Cerebellar cortex (tissue), 1 donor: ENCODE measurements at places on chromosomes 16 and 17.

DNA sequence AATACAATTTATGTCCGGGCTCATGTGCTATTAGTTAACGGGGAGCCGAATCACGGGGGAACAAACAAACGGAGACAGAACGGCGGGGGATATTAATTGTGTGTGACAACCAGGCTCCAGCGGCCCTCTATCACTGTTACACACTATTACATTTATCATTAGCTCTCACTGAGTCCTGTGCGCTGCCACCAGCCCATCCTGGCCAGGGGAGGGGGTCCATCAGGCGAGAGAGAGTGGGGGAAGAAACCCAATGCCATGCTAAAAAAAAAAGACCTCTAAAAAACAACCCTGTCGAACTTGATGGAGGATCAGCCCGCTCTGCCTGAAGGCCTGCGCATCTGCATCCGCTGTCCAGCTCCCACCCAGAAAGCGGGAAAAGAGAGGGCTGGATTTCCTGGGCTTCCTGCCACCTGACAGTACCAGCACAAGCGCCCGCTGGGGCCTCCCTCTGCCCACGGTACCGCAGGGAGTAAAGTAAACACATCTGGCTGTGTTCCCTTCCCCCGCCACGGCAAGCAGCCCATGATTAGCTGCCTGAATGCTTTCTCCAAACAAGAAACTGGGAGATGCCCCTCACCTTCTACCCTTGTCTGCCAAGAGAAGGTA, 41.7 kb downstream of the PIPOX start:
- no peak for DNase-seq

DNA sequence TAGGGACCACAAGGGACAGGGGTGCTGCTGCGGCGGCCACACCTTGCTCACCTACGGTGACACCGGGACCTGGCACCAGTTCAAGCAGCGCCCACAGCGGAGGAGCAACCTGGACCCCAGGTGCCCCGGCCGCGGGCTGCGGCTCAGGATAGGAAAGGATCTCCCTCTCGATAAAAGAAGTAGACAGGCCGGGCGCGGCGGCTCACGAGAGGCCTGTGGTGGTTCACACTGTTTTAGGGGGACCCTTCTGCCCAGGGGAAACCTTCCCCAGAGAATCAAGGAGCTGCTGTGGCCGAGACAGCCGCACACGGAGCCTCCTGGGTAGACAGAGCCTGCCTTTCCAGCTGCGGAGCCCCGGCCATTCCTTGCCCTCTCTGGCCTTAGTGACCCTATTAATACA, 17.9 kb upstream of the ATP2A3 start:
- no peak for DNase-seq

GRCh38 chr16:87951552-87952538, 611 bp downstream of the BANP start:
- DNase-seq: no peak

- no peak for DNase-seq
These were observed 92.3 kb upstream of the FAM20A start for GRCh38 chr17:68693466-68693865.

DNA sequence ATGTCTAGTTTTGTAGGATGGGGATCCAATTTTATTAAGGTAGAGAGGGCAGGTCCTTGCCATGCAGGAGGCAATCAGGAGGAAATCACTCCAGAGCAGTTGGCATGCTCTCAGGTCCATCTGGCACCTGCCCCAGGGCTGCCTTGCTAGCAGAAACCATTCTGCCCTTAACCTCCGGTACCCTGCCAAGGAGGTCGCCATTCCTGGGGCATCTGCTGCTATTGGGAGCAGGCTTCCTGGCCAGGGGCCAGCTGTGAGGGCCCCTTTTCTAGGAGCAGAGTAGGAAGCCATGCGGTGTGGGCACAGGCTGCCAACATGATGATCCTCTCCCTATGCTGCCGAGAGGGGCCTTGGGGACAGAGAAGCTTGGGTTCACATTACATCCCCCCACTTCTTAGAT, 47.6 kb upstream of the MGAT5B start:
- DNase-seq: peak; percentile 78

- no peak for DNase-seq
These were observed 39.0 kb downstream of the ZNF423 start for GRCh38 chr16:49816875-49817274.

DNA sequence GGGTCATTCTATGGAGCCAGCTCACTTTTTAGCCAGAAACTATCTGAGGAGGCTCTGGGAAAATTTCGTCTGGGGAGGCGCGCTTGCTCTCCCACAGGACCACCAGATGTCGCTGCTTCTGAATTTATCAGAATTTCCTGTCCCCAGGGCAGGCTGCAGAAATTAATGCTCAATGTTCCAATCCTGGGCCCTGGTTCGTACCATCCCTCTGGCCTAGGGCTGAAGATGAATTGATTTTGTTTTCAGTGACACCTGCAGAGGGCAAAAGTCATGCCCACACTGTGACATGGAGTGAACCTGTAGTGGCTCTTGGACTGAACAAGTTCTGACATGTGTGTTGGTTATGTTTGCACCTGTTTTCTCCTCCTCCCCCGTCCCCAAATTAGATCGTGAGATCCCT, 482.6 kb downstream of the NPIPA7 start:
- DNase-seq: peak; percentile 10

DNA sequence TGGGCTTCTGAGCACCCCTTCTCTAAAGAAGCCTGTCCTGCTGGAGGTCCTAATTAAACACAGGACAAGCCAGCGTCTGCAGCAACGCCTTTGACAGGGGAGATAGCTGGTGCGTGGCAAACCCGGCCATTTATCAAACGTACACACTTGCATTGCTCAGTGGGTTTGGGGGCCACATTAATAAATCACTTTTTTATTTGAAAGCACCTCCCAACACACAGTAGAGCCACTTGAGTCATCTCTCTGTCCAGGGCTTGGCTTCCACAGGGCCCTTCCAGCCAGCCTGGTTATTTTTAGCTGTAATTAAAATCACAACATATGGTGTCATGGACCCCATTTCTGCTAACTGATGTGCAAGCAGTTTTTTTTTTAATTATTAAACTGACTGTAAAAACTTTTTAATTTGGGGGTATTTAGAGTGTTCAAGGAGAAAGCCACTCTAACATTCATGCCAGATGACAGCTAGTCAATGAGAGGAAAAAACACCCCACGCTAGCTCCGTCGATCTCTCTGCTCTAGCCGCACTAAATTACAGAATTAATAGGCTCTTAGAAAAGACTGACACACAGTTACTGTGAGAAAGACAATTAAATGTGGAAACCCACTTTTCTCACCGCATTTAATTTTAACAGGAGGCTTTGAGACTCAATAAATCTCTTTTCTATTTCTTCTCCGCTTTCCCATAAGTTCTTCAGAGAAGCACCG, 201.0 kb upstream of the WSCD1 start:
- DNase-seq: no peak

DNA sequence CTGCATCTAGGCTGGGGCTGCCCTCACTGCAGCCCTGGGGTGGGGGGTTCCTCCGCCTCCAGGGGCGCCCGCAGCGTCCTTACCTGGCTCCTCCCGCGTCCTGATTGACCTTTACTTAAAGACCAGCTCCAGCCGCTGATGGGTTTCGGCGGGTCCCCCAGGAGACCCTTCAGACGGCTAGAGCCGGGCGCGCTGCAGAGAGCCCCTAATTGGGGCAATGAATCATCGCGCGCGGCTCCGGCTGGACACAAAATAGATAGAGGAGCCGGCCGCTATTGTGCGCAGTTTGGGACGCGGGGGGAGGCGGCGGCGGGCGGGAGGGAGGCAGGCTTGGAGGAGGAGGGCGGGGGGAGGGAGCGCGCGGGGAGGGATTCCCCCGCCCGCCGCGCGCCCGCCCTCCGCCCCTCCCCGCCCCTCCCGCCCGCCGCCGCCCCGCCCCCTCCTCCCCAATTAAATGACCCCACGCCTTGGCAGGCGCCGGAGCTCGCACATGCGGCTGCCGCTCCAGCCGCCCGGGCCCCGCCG, 56.5 kb upstream of the CIBAR2 start:
- DNase-seq: peak; percentile 68

DNA sequence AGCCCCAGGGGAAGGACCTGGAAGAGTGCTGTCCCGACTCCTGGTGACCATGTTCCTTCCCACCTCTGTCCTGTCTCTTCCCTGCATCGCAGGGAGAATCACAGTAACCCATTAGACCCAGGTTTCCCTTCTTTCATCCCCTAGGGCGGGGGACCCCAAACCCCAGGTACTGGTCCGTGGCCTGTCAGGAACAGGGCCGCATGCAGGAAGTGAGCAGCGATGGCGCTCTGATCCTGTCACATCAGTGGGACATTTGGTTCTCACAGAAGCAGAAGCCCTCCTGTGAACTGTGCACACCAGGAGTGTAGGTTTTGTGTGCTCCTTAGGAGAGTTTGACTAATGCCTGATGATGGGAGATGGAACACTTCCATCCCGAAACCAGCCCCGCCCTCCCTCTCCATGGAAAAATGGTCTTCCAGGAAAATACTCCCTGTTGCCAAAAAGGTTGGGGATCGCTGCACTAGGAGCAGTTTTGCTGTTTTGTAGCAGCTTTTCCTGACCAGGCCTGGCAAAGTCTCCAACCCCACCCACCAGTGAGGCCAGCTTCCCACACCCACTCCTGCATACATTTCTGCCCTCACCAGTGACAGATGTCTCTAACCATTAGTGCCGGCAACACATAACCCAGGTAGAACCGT, 10.5 kb downstream of the MNT start:
- no peak for DNase-seq

DNA sequence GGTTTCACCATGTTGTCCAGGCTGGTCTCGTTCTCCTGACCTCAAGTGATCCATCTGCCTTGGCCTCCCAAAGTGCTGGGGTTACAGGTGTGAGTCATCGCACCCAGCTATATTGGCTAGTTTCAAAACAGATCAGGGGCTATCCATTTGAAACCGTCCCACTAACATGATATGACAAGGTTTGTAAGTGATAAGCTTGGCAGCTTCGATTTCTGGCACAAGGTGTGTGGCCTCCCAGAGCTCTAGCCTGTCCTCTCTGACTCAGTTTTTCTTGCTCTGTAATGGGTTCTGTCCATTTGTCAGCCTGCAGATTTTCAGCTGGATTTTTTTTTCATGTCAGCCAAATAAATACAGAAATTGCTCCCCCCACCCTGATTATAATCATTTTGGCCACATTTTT, 31.8 kb upstream of the TENT4B start:
- DNase-seq: no peak

DNA sequence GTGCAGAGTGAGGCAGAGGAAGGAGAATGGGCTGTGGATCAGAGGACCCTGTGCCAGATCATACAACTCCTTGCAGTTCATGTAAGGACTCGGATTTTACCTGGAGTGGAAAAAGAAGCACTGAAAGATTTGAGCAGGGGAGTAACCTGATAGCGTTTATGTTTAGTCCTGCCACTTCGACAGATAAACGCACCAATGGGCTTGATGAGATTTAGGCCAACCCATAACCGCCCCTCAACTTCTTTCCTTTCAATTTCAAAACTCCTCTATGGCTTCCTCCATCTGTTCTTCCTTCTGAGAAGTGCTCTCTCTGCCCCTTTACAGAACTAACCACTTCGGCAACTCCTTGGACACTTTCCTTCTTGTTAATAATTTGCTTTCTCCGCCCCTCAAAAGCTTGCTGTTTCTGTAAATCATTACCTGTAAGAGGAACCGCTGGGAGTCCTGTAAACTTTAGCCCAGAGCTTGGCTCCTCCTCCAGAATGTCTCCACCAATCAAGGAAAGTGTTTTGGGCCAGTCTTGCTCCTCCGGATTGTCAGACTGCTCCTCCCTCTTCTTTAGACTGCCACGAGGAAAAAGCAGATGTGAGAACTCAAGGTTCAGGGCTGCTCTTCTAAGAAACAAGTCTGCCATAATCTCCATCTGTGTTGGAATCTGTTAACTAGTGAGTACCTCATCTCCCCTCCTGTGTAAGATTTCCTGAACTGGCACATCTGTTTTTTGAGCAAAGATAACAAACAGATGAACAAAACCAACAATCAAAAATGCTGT, at the start of gene ACSM3:
ACSM3 (plus strand) TSS at position 554 of the 772 bp plus-strand sequence. CDS start 6,021 bp downstream, outside the sequence.
- DNase-seq: peak; percentile 6

DNA sequence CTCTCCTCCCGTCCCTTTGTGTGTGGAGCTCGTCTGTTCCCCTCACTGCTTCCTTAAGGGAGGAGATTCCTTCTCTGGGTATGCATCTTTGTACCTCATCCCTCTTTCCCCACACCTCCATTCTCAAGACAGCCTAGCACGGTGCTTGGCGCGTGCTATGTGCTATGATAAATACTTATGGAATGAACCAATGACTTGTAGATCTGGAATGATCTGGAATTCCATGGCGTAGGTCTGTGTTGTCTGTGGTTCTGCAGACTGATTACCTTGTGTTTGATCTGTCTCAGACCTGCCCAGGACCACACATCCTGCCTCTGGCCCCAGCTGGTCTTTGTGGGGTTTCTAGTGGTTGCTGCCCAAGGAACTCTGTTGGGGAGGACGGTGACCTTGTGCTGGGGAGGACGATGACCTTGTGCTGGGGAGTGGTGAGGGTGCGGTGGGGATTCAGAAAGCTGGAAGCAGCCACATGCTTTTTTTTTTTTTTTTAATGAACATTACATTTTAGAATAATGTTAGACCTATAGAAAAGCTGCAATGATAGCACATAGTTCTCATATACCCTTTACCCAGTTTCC, 33.5 kb upstream of the ETV4 start:
- DNase-seq: no peak

DNA sequence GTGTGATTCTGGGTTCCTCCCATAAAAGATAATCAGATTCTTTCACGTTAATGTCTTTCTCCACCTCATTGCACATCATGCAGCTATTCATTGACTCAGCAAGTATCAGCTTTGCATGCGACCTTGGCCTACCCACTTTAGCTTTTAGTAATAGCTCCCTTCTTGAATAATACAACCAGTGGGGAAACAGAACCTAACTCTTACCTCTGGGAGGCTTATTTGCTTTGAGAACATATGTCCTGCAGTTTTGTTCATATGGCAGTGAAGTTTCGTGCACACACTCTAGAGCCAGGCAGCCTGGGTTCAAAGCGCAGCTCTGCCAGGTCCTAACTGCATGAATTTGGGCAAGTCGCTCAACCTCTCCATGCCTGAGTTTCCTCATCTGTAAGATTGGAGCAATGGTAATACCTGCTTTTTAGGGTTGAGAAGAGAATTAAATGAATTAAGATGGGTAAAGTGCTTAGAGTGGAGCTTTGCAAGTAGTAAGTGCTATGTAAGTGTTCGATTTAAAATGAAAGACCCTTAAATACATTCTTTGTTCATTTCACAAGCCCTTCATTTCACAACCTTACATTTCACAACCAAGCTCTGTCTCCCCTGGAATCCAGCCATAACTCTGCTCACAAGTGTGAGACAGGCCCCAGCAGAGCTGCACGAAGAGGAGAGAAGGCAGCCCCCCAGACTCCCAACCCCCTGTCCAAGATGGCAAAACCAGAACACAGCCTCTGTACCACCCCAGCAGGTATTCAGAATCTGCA, 29.3 kb downstream of the MAPT start:
- peak; percentile 18 for DNase-seq
